ENCODE measurements at places on chromosomes 5 and 9.

DNA sequence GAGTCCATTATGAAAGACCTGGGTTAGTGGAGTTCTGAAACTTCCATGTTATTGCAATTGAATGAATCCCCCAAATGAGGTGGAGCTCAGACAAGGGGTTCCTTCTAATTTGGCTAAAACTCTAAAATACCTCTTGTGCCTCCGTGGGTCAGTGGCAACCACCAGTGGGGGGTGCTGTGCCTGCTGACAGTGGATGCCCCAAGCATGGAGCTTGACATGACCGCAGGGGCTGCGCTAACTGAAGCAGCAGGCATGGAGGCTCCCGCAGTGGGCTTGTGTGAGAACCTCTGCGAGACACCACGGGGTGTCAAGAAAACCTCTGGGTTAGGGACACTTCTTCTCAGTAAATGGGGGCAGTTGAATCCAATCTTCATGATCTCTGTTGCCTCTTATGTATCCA is 200.5 kb downstream of the DRD1 start:
- DNase-seq: no peak
- no peaks in the 10 kb centered on the region for H3K36me3 ChIP-seq
- no peak overlapping the region for H3K4me3 ChIP-seq
- H3K27ac ChIP-seq: no peak overlapping the region
- no peaks in the 10 kb centered on the region for H3K4me1 ChIP-seq
- peaks cover 46% of the 10 kb centered on the region for H3K27me3 ChIP-seq

DNA sequence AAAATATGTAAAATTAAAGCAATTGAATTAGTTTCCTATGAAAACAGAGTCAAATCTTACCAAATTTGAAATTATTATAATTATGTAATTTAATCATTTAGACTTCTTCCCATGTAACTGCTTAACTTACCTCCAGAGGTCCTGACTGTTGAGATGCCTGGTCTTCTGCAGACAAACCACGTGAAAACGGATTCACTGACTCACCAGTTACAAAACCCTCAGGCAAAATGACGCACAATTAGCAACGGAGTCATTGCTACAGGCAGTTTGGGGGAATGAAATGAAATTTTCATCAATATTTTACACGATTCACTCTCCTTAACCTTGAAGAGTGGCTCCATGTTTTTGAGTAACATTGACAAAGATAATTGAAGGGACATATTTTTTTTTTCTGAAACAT is 460.8 kb downstream of the MTRR start:
- no peaks in the 10 kb centered on the region for H3K36me3 ChIP-seq
- H3K27ac ChIP-seq: no peak overlapping the region
- no peak for DNase-seq
- H3K27me3 ChIP-seq: peaks cover 5% of the 10 kb centered on the region
- H3K4me3 ChIP-seq: no peak overlapping the region

- H3K36me3 ChIP-seq: no peaks in the 10 kb centered on the region
- peaks cover 56% of the 10 kb centered on the region for H3K27me3 ChIP-seq
- no peak overlapping the region for H3K4me3 ChIP-seq
- no peak for DNase-seq
- H3K4me1 ChIP-seq: peaks cover 8% of the 10 kb centered on the region
These were observed 460 bp downstream of the DMRTA1 start for GRCh38 chr9:22446950-22447617.

GRCh38 chr9:750249-750967 is 91.1 kb upstream of the DMRT1 start:
- H3K4me1 ChIP-seq: peaks cover 54% of the 10 kb centered on the region
- no peak for DNase-seq
- H3K27ac ChIP-seq: no peak overlapping the region
- H3K4me3 ChIP-seq: no peak overlapping the region

GRCh38 chr9:127225801-127226625 is 38.6 kb upstream of the GARNL3 start:
- peaks cover 48% of the 10 kb centered on the region for H3K4me1 ChIP-seq
- peaks cover 3% of the 10 kb centered on the region for H3K27me3 ChIP-seq
- H3K36me3 ChIP-seq: no peaks in the 10 kb centered on the region
- H3K4me3 ChIP-seq: peak overlapping the region; percentile 91

GRCh38 chr5:143143973-143144372 is 259.5 kb downstream of the NR3C1 start:
- peaks cover 5% of the 10 kb centered on the region for H3K4me1 ChIP-seq
- H3K27ac ChIP-seq: no peak overlapping the region
- no peak overlapping the region for H3K4me3 ChIP-seq

- no peak overlapping the region for H3K4me3 ChIP-seq
- peaks cover 4% of the 10 kb centered on the region for H3K4me1 ChIP-seq
- H3K27ac ChIP-seq: no peak overlapping the region
- H3K36me3 ChIP-seq: no peaks in the 10 kb centered on the region
These were observed 1.3 kb downstream of the IRX2 start for GRCh38 chr5:2750026-2750757.
